ENCODE measurements at places on chromosomes 4 and X.

DNA sequence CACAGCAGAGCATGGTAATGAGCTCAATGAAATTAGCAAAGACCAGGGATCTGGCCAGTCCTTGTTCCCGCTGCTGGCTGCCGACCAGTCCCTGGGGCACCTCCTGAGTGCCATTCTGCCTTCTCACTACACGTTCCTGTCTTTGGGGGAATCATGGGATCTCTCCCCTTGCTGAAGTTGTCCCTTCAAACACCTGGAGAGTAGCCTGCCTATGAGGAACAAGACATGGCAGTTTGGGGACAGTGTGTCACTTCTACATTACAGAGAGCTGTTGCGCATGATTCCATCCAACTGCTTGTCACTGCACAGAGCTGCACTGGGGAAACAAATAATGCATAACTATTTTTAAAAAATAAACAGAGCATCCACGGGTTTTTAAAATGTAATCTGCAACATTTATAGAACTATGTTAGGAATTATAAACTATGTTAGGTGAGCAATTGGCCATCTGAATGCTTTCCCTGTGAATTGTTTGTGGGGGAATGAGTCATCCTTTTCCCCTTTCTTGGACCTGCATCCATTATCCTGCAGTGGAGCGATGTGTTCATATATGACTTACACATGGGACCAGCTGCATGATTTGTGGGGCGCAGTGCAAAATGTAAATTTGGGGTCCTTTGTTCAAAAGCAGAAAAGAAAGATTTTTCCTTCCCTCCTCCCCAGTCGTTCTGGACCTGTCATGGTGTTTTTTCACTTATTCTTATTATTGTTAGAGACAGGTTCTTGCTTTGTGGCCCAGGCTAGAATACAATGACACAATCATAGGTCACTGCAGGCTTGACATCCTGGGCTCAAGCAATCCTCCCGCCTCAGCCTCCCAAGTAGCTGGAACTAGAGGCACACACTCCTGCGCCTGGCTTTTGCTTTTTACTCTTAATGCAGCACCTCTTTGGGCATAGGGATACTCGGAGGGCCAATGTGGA, 115.0 kb upstream of the TBL1X start:
- DNase-seq = no peak

DNA sequence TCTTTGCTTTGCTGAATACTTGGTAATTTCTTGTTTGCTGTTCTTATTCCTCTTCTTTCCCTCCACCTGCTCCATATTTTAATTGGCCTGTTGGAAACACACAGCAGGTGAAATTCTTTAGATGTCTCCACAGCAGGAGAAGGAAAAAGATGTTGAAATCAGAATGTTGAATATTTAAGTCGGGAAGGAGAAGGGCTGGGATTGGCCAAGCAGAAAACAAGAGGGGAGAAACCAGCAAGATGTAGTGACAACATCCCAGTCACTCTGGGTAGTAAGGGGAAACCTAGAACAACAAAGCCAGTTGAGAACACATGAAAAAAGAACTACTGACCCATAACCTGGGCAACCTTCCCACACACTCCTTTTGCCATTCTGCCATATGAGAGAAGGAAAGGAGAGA, 37.3 kb upstream of the STAG2 start:
- no peak for DNase-seq

GRCh38 chr4:74083546-74083945, 15.4 kb downstream of the CXCL2 start:
- DNase-seq = no peak

- no peak for DNase-seq
Measured at GRCh38 chr4:13966231-13967195, 339.0 kb upstream of the BOD1L1 start.

DNA sequence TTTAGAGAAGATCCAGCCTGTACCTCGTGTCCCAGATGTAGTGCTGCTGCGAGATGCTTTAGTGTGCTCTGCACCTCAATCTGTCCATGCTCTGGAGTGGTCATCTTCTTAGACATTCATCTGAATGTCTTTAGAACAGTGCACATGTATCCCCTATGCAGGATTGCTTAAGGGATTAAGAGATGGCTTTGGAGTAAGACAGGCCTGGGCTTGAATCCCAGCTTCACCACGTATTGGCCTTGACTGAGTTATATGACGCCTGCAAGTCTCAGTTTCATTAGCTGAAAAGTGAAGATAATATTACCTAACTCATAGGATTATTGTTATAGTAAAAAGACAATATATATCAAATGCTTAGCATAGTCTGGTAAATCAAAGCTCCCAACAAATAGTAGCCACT, 98.3 kb downstream of the NFKB1 start:
- no peak for DNase-seq

- DNase-seq = no peak
Measured at GRCh38 chrX:49792376-49792775, 36.7 kb upstream of the PAGE4 start.

- DNase-seq = no peak
Measured at GRCh38 chr4:184792334-184792733, 33.4 kb downstream of the ACSL1 start.

- no peak for DNase-seq
Measured at GRCh38 chrX:128818690-128819089, 704.6 kb downstream of the SMARCA1 start.

DNA sequence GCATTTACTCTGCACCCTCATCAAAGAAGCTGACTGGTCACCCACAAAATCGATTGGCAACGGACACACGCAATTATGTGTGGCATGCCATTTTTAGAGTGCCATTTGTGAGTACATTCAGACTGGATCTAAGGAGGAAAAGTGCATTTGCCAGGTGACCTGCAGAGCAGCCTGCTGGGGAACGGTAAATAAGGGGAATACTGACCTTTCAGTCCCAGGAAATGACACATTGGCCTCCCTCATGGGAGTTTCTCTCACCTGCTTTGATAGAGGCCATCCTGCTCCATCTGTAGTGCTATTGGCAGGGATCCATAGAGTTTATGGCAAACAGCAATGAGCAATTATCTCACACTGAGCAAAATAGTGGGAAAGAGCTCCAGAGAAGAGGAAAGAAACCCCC, 127.8 kb downstream of the DDX53 start:
- DNase-seq = no peak

DNA sequence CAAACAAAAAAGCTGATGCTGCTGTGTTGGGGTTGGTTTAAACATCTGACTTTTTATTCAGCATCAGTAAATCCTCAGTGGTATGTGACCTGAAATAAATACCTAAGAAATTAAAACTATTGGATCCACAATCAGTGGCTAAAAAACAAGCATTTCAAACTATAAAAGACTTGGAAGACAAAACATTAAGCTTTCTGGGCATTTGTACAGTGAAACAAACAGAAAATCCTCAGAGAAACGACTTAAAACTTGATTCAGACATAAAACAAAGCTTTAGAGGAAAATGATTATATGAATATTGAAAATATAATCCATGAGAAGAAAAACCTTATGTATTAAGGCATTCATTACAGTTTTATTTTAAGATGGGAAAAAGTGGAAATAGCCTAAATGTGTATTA, 213.3 kb upstream of the INTU start:
- no peak for DNase-seq

GRCh38 chr4:104235967-104236366, 258.7 kb downstream of the CXXC4 start:
- DNase-seq = no peak

DNA sequence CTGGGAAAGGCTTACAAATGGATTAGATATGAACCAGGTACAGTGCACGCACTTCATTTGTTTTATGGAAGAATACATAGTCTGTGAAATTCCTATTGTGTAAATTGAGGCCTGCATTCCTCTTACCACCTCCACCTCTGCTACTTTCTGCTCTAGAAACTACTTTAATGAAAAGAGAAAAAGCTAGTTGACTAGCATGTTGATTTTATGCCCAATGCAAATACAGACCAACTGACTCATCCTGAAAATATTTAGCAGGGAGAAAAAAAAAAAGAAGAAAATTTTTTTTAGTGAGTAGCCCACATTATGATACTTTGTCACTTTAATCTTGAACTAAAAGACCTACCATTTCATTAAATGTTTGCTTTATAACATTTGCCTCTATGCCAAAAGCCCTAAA, 41.2 kb downstream of the DCLK2 start:
- DNase-seq = no peak

- no peak for DNase-seq
Measured at GRCh38 chr4:14177987-14178386, 550.5 kb upstream of the BOD1L1 start.

- no peak for DNase-seq
Measured at GRCh38 chr4:3813151-3814052, 47.2 kb downstream of the ADRA2C start.

GRCh38 chrX:24153178-24153795, 3.8 kb downstream of the ZFX start:
- no peak for DNase-seq

GRCh38 chr4:179128299-179128698, 1686.1 kb upstream of the AGA start:
- DNase-seq = no peak

DNA sequence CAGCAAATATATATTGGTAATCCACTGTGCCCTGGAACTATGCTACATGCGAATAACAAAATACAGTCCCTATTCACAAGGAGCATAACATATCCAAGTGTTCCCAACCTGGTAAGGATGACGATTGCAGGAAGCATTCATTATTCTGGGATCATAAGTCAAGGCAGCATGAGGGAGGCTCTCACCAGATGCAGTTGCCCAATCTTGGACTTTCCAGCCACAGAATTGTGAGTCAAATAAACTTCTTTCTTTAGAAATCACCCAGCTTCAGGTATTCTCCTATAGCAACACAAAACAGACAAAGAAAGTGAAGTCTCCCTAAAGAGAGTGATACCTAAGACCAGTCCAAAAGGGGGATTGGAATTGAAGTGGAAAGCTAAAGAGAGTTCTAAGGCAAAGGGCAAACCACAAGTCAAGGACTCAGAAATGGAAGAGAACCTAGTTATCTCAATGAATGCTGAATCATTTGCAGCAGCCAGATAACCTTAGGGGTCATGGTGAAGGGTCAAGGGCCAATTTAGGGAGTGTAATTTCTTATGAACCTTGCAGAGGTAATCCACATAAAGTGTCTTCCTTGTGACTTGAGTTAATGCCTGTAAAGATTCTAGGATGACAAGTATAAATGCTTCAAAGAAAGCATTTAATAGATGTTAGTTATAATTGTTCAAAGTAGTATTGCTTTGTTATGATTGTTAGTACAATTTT, 103.1 kb upstream of the PCDH7 start:
- DNase-seq = no peak

DNA sequence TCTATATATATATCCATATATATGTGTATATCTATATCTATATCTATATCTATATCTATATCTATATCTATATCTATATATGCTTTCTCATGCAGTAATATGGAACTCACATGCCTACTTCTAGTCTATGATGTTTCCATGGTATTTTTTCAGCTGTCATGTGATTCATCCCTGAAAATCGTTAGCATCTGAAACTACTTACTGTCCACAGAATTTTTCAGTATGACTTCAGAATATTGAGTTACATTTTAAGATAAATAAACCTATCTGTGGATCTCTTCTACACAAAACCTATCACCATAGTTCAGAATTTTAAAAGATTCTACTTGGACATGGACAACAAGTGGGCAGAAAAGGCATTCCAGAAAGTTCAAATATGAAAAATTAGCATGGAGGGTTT, 855.1 kb upstream of the INTU start:
- DNase-seq = no peak

DNA sequence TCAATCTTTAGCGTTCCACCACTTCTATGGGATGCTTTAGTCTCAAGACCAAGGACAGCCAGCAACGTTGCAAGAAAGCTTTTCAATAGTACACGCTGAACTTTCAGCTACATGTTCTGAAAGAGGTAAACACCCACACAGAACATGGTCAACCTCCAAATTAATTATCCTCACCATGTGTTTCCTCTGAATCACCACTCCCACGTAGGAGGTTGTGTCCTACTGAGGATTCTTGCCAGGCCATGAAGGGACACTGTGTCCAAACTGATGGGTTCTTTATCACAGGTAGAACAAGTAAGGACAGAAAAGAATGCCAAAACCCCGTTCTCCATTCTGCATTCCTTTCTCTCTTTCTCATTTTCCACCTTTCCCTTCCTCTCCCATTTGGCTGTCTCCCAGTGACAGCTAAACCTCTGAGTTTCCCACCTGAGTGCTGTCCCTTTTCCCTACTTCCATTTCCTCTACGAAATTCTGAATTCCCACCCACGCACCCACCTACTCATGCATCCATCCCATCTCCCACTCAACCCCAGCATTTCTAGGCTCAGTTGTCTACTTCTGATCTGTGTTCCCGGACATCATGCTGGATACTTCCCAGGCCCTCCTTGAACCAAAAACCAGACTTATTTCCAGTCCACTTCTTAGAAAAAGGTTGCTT, 29.0 kb upstream of the GPM6B start:
- no peak for DNase-seq

DNA sequence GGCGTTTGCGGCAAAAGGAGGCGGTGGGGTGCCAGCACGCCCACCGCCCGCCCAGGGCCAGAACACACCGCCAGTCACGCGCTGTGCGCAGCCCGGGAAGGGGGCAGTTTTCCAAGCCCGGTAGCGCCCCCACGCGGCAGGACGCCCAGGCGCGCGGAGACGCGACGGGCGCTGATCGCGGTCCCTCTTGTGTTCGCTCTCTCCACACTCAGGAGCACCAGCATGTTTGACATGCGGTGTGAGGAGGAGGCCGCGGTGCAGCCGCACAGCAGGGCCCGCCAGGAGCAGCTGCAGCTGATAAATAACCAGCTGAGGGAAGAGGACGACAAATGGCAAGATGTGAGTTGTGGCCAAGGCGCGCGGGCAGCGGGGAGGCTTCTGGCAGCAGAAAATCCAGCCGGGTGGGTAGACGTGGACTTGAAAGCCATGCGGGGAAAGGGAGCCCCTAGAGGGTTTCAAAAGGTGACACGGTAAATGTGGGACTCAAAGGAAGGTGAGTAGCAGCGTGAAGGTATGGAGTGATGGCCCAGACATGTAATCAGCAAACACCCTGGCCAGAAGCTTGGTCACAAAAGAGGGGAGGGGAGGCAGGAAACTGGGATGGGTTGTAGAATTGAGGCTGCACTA, 104.1 kb downstream of the PHOX2B start:
- DNase-seq = peak; percentile 87

GRCh38 chr4:138035781-138036258, 206.3 kb downstream of the SLC7A11 start:
- DNase-seq = no peak

- DNase-seq = peak; percentile 69
Measured at GRCh38 chrX:119654112-119654531, 38.8 kb downstream of the SEPTIN6 start.

- no peak for DNase-seq
Measured at GRCh38 chr4:160182727-160183126, 1079.8 kb downstream of the RAPGEF2 start.

DNA sequence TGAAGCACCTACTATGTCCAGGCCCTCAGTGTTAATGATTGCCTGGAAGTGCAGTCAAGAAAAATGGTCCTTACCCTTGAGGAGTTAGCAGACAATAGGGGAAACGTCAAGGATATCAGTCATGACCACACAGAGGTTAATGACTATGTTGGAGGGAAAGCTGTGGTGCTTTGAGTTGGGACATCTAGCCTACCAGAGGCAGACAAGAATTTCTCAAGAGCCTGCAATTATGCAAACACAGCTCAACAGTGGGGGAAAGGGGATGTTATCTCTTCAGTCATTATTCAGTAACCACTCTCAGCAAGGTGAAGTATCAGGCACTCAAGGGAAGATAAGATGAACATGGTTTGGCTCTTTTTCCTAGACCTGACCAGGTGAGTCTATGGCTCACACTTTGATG, 7.0 kb upstream of the FGFBP1 start:
- DNase-seq = no peak

GRCh38 chrX:54213603-54214002, 30.5 kb upstream of the FAM120C start:
- no peak for DNase-seq

- DNase-seq = no peak
Measured at GRCh38 chr4:38745881-38746280, 36.9 kb downstream of the TLR10 start.

GRCh38 chr4:6349896-6350603, 80.4 kb downstream of the WFS1 start:
- DNase-seq = no peak
